ENCODE measurements at places on chromosomes 6 and 20. TPM values are rescaled to one million over a fixed set of nuclear protein-coding genes. Genes with fewer than 3 reads are reported as not detected.

- no peak for DNase-seq
- H3K4me3 ChIP-seq: no peak overlapping the region
- no peaks in the 10 kb centered on the region for H3K36me3 ChIP-seq
- no peaks in the 10 kb centered on the region for H3K27me3 ChIP-seq
These were observed 74.5 kb upstream of the ADGRF1 start for GRCh38 chr6:47116606-47117005.

The ALDH5A1 gene
- 11.8 TPM for polyA plus RNA-seq

The GCNT2 gene
- polyA plus RNA-seq: 1.4 TPM

GRCh38 chr6:38152620-38153019 is 333.1 kb downstream of the ZFAND3 start:
- no peaks in the 10 kb centered on the region for H3K4me1 ChIP-seq
- no peak overlapping the region for H3K27ac ChIP-seq
- no peak for DNase-seq
- no peaks in the 10 kb centered on the region for H3K36me3 ChIP-seq
